Kidney tubule cell (primary cell): ENCODE measurements at places on chromosomes 12 and 14.

DNA sequence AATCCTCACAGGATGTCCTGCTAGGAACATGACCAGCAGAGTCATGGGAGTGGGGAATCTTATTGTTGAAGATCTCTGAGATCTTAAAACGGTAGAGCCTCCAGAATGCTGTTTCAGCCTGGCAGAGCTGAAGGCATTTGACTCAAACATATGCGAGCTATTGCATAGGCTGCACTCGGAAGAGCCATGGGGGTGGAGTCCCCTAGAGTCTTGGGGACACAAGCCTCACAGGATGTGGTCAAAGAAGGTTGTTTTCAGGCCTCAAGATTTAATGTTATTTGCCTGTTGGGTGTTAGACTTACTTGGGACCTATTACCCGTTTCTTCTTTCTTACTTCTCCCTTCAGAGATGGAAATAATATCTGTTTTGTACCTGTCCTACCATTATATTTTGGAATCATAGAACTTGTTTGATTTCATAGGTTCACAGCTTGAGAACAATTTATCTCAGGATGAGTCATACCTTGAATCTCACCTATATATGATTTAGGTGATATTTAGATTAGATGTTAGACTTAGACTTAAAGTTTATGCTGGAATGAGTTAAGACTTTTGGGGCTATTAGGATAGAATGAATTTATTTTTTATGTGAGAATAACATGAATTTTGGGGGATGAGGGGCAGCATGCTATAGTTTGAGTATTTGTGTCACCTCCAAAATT is 172.2 kb upstream of the ATP2B1 start:
- no peak for DNase-seq

GRCh38 chr12:20220339-20220738 is 148.0 kb upstream of the PDE3A start:
- DNase-seq = peak; percentile 48

DNA sequence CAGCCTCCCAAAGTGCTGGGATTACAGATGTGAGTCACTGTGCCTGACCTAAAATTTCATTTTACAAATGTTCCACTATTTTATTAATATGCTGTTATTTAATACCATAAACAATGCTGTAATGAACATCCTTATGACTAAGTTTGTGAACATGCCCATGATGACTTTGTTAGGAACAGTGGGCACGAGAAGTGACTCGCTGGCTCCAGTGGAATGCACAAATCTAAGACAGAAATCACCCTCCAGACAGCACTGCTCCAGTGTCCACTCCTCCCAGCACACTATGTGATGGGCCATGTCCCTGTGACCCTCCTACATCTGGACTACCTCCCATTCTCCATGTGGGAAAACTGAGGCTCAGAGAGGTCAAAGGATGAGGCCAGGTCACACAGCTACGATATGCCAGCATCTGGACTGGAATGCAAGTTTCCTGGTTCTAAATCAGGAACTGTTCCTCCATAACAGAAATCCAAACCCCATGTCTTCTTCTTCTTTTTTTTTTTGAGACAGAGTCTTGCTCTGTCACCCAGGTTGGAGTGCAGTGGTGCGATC is 57.9 kb downstream of the GPR68 start:
- DNase-seq = peak; percentile 43

- no peak for DNase-seq
Observed at GRCh38 chr12:92911339-92911738, 17.8 kb downstream of the EEA1 start.

- DNase-seq = no peak
Observed at GRCh38 chr14:92516966-92517506, 3.5 kb downstream of the RIN3 start.

- no peak for DNase-seq
Observed at GRCh38 chr12:2075508-2076195, 22.9 kb downstream of the CACNA1C start.

DNA sequence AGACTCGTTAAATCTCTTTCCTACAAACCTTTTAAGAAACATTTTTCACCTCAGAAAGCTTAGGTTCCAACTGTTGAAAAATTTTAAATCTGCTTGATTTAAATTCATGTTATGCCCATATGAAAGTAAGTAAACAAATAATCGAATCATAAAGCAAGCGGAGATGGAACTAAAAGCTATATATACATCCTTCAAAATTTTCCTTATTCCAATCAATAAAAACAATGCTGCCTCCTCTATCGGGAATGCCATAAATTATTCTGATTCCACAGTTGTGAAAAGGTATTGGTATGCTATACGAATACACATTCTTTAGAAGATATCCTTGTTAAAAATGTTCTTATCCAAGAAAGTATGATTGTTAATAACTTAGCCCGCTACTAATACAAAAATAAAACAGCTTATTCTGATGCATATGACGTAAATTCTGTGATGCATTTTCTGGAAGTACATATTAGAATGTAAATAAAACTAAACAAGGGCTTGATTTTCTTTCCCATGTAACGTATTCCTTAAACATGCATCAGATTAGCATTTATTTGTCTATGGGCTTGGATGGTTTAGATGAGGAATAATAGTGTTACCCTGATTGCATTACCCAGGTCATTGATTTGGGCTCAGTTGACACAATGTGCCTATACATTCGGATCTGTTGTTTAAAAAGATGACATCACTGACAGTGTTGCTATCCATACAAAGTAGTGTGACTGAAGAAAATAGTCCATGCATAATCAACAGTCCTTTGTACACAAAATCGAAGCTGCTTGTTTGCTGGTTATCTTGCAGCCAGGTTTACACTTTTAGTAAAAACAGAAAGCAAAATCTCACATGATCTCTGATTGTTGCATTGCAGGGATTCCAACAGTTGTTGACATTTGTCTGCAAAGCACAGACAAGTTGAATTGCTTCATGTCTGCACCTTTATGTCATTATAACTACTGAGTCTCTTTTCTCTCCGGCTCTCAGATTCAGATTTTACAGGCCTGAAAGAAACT is 656 bp upstream of the DTD2 start:
- no peak for DNase-seq

GRCh38 chr12:57940052-57940914 is 1.1 kb upstream of the ATP23 start:
- no peak for DNase-seq

DNA sequence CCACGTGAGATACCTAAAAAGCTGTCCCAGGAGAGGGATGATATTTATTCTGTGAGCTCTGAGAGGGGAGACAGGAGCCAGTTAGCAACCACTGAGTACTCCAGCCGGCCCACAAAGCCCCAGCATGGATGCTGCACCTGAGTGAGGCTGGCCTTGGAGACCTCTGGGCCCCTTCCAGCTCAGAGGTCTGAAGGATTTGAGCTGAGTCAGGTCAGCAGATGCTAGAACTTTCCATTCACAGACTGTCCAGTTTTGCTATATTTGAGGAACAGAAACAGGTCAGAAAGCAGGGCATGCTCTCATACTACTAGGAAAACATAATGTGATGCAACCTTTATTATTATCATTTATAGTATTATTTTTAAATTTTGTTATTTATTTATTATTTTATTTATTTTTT is 15.0 kb upstream of the MAPKAPK5 start:
- no peak for DNase-seq

DNA sequence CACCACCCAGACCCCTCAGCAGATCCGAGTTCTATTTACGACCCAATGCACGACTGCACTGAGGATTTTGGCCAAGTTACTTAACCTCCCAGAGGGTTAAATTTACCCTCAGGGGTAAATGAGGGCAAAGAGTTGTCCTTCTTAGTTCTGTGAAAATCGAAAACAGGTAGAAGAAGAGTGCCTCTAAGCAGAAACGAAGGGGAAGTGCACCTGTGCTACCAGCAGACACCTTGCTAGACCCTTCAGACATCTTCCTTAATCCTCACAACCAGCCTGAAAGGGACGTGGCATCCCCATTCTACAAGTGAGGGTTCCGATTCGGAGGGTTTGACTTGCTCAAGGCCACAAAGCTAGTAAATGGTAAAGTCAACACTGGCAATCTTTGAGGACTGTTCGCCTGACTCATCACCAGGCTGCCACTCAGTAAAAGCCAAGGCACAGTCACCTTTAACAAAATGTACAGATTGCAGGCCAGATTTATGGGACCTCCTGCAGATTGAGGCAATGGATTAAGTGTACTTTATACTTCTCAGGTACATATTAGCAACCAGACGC is 1.6 kb downstream of the GSG1 start:
- peak; percentile 72 for DNase-seq

DNA sequence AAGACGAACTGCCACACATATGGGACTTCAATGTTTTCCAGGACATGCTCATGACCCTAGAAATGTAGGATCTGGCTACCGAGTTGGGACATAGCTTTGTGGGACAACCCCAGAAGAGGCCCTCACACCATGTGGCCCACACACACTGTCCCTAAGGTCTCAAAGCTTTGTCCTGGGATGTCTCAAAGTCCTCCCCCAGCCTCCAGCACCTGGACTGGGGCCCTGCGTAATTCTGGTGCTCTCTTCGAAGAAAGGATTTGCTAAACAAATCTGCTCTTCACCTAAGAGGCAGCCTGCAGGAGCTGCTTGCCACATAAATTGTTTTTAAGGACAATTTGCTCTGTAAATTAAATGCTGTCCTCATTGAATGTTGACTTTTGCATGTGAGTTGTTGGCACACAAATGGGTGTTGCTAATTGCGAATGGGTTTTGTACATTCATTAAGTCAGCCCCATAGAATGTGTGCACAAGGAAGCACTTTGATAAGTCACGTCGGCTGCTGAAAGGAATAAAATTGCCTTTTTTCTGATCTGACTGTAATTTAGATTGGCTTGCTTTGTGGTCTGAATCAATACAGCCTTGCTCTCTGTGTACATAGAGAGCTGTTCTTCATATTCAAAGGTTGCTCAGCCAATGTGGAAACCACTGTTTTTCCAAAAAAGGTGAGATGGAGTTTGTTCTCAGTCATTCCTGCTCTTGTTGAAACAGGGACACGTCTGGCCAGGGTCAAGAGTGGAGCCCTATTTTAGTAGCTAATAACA is 161.6 kb upstream of the PWP1 start:
- DNase-seq = no peak

DNA sequence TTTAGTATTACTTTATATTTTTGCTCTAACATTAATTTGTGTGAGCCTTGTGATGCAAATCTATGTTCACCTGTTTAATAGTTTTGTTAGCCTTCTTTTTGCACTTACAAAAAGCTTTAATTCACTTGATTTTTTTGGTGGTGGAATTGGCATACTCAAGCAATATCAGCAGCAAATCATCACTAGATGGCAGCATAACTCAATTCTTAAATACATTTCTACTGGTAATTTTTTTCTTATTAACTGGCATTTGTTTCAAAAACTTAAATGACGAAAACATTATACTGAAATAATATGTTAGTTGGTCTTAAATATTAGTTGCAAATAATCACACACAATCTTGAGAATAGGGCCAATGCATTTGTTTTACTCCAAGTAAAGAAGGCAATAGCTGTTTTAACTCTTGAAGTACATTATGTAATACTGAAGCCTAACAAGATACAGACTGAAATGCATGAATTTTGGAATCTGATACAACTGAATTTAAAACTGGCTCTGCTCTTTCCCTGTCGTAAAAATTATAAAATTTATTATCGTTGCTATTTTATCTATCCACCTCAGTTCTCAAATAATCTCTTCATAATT is 151.5 kb downstream of the ATXN7L3B start:
- peak; percentile 50 for DNase-seq

- no peak for DNase-seq
Observed at GRCh38 chr12:79360286-79360685, 330.5 kb downstream of the PAWR start.

DNA sequence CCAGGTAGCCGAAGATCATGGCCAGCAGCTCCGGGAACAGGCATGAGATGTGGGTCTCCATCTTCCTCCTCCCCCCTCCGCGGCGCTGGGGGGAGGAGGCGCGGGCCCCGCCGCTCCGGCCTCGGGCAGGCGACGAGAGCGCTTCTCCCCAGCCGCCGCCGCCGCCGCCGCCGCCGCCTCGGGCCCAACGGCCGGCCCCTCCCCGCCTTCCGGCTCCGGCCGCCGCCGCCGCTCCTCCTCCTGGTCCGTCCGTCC is 448 bp downstream of the FBXL14 start:
- no peak for DNase-seq

- DNase-seq = no peak
Observed at GRCh38 chr12:115491511-115492250, 785.8 kb downstream of the MED13L start.

GRCh38 chr14:22010545-22011252 is 337.1 kb upstream of the OR4E1 start:
- no peak for DNase-seq
